ENCODE measurements at places on chromosomes 2 and 18.

GRCh38 chr2:145753966-145754365 lies 1234.0 kb upstream of the ZEB2 start:
- no peak for DNase-seq

DNA sequence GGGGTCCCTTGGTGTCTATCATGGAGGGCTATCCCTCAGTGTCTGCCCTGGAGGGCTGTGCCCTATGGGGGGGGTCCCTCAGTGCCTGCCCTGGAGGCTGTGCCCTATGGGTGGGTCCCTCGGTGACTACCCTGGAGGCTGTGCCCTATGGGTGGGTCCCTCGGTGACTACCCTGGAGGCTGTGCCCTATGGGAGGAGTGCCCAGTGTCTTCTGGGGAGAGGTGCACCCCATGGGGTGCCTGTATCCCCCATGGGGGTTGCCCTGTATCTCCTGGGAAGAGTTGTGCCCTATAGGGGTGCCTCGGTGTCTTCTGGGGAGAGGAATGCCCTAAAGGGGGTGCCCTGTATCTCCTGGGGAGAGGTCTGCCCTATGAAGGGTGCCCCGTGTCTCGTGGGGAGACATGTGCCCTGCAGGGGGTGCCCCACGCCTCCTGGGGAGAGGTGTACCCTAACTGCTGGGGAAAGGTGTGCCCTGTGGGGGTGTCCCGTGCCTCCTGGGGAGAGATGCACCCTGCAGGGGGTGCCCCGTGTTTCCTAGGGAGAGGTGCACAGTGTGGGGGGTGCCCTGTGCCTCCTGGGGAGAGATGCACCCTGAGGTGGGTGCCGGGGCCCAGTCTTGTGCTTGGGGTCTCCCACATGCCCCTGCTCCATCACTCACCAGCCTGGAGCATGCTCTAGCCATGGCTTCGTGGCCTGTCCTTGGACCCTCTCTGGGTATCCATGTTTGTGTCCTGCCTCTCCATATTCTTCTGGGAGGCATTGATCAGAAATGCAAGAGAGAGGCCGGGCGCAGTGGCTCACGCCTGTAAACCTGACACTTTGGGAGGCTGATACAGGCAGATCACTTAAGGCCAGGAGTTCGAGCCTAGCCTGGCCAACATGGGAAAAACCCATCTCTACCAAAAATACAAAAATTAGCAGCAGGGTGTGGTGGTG lies 215.6 kb downstream of the HDAC4 start:
- DNase-seq = no peak

DNA sequence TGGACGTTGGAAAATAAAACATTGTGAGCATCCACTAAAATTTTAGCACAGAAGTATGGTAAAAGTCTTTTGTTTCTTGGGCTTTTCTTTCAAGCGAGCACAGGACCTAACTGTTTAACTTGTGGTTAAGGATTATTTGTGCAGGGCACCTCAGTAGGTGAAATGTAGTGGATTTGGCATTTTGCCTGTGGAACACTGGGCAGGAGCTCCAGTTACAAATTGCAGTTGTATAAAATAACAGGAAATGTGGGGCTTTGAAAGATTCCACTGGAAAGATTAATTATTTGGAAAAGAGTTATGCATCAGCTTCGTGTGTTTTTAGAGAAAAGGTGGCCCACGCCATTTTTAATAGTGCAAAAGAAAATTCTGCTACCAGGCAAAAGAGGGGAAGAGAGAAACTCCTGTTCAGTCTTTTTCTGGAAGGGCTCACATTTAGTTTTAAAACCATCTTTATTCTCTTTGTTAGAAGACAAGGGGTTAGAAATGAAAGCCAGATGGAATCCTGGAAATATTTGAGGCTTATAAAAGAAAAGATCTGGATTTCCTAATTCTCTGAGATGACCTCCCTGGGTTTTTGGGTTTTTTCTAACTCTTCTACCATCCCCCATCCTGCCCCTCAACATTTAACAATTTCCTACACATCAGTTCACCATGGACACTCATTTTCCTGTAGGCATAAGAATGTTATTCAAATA lies 144.3 kb upstream of the SERTAD2 start:
- peak; percentile 65 for DNase-seq

DNA sequence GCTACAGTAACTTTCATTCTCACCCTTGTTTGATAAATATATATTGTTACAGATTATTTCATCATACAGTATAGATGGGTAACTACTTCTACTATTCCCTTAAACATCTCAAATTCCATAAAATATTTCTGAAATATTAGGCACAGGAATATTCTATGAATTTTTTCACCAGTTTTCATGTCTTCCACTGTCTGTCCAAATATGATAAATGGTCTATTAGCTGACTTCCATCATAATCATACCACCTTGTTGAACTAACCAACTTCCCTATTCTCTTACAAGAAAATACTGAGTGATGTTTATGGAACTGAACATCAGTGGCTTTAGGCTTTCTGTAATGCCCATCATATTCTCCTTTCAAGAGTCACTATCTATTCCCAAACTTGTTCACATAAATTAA lies 82.4 kb downstream of the TRAPPC8 start:
- no peak for DNase-seq

DNA sequence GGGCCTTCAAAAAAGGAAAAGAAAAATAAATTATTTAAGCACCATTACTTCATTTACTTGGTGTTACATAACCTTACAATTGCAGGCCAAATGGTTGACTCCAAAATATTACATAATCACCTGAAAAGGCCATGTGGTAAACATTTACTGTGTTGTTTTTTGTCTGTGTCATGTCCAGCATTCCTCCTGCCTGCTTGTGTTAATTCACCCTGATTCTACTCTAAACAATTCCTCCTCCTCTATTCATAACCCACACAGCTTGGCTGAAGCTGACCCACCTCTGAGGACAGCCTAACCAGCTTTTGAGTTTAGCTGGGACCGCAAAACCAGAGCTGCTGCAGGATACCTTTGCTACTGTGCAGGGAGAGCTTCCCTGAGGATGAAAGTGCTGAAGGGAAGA lies 35.4 kb downstream of the TMX3 start:
- no peak for DNase-seq

DNA sequence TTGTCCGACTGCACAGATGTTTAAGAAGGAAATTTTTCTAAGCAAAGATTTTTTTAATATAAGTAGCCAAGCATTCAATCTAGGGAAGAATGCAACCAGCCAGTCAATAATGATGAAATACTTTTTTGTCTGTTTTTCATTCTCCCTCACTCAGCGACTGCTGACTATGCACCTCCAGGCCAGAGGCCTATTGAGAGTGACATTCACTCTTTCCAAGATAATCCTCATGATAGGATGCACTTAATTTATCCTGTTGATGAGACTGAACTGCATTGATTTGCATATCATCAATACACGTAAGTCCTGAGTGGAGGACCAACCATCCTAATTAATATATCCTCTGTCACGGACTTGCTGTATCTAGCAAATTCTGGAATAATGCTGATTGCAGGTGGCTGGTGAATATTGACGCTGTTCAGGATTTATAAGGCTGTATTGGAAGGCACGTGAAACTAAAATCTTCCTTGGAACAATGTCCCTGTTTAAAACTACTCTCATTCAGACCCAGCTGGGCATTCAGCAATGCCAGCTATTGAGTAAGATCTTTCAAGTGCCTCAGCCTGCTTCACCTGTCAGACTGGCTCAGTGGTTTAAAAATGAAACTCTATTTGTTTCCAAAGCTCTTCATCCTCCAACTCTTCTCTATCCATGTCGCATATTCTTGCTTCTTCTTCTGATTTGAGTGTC lies 142.2 kb downstream of the MAP2 start:
- peak; percentile 27 for DNase-seq

Data from NCI-H1105 (cell line).